ENCODE measurements at places on chromosomes 2 and 18.

DNA sequence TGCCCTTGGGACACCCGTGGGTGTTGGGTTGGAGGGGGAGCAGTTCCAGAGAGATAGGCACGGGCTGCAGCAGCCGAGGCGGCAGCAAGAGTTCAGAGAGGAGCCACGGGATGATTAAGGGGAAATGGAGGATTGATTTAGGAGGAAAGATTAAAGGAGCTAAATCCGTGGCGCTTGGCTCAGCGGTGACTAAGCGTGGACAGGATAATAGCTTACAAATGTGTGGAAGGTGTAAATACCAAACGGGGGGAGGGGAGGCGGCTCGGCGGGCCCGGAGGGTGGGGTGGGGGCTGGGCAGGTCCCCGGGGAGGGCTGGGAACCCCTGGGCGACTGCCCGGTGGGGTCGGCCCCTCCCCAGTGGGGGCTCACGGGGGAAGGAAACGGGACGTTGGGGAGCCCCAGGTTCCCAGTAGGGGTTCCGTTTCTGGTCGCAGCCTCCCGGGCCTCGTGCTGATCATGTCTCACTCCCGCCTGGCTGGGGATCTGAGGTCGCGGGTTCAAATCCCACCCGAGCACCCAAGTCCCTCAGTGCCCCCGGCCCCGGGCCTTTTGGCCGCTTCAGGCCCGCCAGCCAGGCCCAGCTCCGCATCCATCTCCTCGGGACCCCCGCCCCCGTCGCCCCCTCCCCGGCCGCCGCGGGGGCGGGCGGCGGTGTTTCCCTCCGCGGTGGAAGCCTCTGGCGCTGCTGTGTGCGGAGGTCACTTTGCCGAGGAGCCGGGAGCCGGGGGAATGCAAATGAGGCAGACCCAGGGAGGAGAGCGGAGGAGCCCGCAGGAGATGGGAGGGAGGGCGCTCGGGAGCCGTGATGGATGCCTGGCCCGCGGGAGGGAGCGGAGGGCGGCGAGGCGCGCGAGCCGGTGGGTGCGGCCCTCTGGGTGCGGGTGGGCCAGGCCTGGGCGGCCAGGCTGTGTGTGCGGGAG lies 8.1 kb downstream of the ASIC4 start:
- no peak for DNase-seq

DNA sequence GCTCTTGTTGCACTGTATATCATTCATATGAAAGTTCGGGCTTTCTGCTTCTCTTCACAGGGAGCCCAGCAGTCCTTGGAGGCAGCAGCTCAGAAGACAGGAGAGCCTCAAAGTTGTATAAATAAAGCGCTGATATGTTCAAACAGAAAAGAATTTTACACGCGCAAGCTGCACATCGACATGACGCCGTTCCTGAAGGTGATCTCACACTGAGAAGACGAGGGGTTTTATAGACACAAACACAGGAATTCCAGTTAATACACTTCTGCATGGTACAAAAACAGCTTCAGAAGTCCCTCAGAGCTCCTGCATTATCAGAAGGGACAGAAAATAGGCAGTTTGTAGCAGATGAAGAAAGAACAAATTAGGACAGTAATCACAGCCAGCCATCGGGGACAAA lies 81.6 kb downstream of the KIAA2012 start:
- no peak for DNase-seq

DNA sequence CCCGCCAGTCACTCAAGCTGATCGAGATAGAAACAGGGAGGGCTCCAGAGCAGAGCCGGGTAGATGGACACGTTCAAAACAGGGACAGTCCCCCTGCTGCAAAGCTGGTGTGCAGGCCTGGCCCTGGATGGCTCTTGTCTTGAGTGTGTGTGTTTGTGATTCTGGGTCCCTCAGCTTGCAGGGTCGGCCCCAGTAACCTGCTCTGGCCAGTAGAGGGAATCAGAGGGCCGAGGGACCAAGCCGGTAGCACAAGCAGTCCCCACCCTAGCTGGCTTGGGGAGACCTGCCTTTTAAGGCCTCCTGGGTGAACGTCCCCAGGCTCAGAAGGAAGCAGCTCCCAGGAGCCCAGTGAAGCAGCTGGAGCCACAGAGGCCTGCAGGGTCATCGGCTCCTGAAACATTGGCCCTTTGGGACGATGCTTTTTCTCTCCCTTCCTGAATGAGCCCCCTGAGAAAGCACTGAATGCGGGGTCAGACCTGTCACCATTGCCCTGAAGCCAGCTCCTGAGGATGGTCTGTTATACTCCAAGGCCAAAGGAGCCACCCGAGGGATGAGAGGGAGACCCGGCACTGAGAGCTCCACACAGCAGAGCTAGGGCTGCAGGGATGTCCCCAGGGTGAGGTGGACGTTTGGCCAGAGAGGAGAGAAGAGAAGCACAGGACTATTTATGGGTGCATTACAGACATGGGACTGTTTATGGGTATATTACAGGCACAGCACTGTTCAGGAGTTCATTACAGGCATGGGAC lies 15.4 kb upstream of the MLPH start:
- DNase-seq: no peak

DNA sequence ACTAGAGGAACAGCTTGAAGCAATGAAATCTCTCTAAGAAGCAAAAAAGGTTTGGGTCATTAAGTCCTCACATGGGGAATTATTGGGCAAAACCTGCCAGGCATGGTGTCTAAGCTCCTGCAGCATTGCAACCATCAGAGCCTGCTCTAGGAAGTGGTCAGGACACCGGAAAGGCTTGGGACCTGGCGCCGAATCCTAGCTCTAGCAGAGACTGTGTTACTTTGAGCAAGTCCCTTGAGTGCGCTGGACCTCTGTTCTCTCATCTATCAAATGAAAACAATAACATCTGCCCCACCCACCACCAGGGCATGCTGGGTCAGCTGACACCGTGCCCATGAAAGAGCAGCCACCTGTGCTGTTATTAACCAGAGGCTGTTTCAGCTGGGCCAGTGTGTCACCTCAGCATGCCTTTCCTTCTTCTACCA lies 6.3 kb downstream of the TMEM127 start:
- DNase-seq: no peak

- DNase-seq: no peak
Observed at GRCh38 chr18:48422947-48423378, 13.8 kb upstream of the ZBTB7C start.

Data from activated naive CD4-positive, alpha-beta T cell treated with anti-CD3 and anti-CD28 coated beads, Interleukin-2, amount 50 U/mL, for 72 hours (primary cell).